Foreskin keratinocyte (primary cell): ENCODE measurements at places on chromosomes 13 and 19.
A peak's percentile ranks its signal among the peaks of the same experiment; 100 is the strongest.

GRCh38 chr13:73273745-73274144 lies 214.9 kb downstream of the KLF5 start:
- peak; percentile 88 for DNase-seq

DNA sequence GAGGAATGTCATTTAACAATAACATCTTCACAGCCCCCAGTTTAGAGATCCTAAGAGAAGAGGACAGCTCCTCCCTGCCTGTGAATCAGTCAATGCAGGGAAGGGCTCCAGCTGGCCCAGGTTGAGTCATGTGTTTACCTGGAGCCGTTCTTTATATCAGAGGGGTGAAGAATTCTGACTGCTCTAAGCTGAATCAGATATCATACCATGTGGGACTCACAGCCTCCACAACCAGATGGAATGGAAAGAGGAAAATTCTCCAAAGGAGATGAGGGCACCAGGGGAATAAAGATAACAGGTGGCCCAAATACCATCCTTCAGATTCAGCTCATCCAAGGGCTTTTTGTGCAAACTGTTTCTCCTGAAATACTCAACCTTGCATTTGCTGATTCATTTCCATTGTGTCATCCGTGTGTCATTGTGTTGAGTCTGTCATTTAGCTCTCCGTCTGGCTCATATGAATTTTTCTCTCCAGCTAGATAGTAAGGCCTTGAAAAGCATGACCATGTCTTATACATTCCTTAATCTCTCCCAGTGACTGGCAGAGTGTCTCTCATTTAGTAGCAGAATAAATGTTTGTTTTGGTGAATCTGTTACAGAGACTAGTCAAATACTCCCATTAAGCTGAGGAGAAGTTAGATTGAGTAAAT lies 217.9 kb downstream of the RFC3 start:
- peak; percentile 94 for DNase-seq

- DNase-seq = no peak
These were observed 497.2 kb downstream of the DIAPH3 start for GRCh38 chr13:59666504-59666903.

GRCh38 chr13:50122455-50122854 lies 107.2 kb downstream of the KCNRG start:
- DNase-seq = no peak

GRCh38 chr13:108120302-108120701 lies 95.0 kb downstream of the LIG4 start:
- DNase-seq = no peak

- DNase-seq = no peak
These were observed 16.3 kb downstream of the DCUN1D2 start for GRCh38 chr13:113474179-113474578.

- no peak for DNase-seq
These were observed 178.4 kb downstream of the LACC1 start for GRCh38 chr13:44058067-44058466.

- DNase-seq = peak; percentile 56
These were observed 14.5 kb upstream of the TSPAN16 start for GRCh38 chr19:11281356-11282049.

- DNase-seq = peak; percentile 59
These were observed 2.8 kb downstream of the TNNT1 start for GRCh38 chr19:55146078-55146704.

GRCh38 chr13:24683838-24684599 lies 3.8 kb downstream of the ATP12A start:
- DNase-seq = no peak

DNA sequence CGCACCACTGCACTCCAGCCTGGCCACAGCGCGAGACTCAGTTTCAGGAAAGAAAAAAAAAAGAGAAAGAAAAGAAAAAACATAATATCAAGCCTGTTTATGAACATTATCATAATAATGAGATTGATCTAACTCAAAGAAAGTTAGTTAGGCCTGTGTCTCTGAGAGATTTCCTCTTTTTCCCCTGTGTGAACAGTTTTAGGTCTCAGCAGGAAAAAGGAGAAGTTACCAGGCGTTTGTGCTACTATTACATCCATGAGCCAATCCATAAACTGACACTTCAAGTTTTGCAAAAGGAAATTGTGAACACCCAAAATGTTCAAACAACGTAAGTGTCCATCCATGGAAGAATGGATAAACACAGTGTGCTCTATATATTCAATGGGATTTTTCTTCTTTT lies 3.8 kb downstream of the TARM1 start:
- no peak for DNase-seq

- no peak for DNase-seq
These were observed 431.0 kb upstream of the HTR2A start for GRCh38 chr13:47327861-47328260.

DNA sequence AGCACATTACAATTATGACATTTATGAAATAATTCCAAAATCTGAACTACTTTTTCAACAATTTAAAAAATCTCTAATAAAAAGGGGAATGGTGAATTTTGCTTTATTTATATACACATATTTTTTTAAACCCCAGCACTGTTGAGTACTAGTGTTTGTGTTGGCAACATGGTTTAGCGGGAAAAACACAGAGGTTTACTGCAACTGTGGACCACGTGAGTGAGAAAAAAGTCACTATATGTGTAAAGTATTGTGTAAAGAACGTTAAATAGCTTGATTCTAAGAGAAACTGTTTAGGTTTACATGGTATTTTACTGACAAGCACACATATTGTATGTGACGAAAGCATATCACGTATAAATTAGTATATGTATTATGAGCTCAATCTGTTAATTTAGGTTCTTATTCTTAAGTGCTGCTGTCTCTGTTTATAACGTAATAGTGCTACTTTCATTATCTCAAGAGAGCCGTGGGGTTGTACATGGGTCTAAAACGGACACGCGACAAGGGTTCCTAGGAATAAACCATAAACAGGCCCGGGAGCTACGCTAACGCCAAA lies 617 bp downstream of the SKA3 start:
- DNase-seq = no peak

DNA sequence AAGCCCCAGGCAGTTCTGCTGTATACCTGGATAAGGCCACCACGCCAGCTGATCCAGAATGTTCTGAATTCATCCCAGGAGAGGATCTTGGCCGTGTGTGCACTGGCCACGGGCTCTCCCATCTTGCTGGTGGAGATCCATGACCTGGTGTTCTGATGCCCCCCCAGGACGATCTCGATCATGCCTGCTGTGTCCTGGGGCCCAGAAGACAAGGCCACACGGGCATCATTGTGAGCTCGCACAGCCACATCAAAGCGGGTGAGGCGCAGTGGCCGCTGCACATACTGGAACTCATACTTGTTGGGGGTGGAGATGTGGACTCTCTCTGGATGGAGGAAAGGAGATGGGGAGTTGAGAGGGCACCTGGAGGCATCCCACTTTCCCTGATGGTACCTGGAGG lies 40.1 kb downstream of the F2RL3 start:
- DNase-seq = no peak

DNA sequence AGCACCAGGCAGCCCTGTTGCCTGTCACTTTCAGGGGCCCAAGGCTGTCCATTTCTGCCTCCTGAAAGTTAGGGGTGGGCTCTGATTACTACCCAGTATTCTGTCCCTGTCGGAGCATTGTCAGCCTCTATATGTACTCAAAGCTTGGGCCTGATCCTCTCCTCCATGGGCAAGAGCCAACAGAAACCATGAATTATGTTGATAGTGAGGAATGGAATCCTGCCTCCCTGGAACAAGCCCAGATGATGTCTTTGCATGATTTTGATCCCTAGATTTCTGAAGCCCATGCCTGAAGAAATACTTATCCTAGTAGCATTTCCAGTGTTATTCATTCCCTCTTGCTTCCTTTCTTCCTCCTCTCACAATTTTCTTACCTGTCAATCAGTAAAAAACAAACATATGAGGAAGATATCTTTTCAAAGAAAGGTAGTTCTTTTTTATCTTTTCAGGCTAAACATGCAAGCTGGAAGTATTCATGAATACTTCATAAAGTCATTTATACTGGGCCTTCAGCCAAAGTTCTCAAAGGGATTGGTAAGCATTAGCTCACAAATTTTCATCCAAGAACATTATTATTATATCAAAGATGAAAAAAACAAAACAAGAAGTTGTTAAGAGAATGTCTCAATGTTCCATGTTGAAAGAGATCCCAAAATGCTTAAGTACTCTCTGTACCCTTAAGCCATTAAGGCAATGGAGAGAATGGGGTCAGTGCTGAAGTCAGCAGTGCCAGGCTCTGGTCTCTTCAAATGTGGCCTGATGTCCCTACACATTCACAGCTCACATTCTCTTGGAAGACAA lies 171.7 kb downstream of the NHLRC3 start:
- DNase-seq = peak; percentile 20

DNA sequence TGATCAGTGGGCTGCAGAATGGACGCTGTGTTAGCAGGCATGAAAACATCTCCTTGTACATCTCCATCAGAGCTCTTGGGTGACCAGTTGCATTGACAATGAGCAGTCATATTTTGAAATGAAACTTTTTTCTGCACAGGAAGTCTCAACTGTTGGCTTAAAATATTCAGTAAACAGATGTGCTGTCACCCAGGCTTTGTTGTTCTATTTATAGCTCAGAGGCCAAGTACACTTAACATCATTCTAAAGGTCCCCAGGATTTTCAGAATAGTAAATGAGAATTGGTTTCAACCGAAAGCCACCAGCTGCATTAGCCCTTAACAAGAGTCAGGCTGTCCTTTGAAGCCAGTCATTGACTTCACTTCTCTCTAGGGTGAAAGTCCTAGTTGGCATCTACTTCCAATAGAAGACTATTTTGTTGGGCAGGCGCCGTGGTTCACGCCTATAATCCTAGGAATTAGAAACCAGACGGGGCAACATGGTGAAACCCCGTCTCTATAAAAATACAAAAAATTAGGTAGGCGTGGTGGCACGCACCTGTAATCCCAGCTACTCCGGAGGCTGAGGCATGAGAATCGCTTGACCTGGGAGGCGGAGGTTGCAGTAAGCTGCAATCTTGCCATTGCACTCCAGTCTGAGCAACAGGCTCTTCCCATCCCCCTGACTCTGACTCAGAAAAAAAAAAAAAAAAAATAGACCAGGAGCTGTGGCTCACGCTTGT lies 7.9 kb upstream of the PDE4A start:
- no peak for DNase-seq

- DNase-seq = no peak
These were observed 178.7 kb downstream of the TBC1D4 start for GRCh38 chr13:75303263-75303662.

DNA sequence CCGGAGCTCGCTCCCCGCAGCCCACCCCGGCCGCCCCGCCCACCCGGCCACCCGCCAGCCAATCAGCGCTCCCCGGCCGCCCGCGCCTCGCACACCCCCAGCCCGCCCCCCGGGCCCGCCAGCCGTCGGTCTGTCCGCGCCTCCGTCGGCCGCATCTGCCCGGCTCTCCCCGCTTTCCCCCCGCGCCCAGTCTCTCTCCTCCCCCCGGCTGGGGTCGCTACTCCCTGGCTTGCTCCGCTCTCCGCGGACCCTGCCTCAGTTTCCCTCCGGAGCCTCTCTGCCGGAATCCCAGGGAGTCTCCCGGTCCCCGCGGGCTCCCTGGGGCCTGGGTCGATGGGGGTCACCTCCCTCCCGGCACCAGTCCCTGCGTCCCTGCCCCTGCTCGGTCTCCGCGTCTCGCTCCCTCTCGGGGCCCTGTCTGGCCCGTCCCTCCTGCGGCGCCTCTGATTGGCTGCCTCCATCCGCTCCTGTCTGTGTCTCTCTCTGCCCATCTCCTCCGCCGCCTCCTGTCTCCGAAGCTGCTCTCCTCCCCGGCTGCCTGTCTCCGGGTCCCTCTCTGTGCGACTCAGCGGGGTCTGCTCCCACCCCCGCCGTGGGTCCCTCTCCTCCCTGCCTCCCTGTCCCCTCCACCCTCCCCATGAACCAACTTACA lies 484 bp downstream of the IL11 start:
- peak; percentile 52 for DNase-seq

GRCh38 chr13:40490086-40490758 lies 176.2 kb downstream of the FOXO1 start:
- DNase-seq = no peak

DNA sequence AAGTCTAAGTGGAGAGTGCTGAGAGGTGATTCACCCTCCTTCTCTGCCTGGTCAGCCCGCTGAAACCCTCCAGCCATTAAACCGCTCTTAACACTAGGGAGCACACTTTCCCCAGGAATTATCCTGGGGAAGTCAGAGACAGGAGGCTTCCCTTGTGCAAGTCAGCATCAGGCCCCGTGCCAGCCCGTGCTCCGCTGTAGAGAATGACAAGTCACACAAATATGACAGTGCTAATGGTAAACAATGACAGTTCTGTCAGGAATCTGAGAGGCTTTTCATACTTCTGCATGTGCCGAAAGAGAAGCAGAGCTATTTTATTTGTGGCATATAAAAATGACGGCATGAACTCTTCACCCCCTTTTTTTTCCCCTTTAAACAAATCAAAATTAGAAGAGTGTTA lies 816.9 kb upstream of the SLC10A2 start:
- DNase-seq = peak; percentile 89
